ENCODE measurements at places on chromosomes 6 and 20.

DNA sequence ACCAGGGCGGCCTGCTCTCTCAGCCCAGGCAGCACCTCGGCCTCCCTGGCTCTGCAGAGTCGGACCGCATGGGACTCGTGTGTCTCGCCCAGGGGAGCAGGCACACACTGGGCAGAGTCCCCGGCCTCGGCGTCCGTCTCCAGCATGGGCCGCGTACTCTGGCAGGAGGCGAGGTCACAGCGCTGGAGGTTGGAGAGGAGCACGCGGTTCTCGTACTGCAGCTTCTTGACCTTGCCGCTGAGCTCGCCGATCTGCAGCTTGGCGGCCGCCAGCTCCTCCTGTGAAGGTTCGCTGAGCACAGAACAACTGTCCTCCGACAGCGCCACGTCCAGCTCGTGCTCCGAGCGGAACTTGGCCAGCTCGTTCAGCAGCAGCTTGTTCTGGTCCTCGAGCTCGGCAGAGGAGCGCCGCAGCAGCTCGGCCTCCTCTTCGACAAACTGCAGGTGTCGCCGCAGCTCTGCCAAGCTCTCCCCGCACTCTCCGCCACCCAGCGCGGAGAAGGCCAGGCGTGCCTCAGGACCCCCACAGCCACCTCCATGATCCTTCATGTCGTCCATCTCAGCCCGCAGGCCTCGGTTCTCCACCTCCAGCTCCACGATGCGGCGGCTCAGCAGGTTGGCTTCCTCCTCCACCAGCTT is 42.0 kb upstream of the DSN1 start:
- DNase-seq = no peak

GRCh38 chr20:51100617-51101016 is 77.7 kb upstream of the KCNG1 start:
- no peak for DNase-seq

DNA sequence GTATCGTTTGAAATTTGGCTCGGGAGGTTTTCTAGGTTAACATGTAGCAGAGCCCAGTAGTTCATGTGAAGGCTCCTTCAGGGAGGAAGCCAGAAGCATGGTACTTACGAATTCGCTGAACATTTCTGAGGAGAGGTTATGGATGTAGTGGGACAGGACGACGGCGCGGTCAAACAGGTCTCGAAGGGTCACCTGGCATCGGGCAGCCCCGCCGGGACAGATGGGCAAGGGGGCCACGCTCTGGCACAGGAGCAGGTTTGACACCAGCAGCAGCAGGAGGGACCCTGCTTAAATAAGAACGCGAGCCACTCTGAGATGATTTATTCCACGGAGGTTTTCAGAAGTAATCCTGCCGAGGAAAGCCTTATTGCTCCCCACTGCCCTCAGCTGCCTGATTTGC is 2.5 kb downstream of the PRL start:
- no peak for DNase-seq

- DNase-seq = no peak
Measured at GRCh38 chr20:17129089-17129488, 97.8 kb upstream of the PCSK2 start.

GRCh38 chr6:88895911-88896310 is 67.5 kb downstream of the RNGTT start:
- no peak for DNase-seq

GRCh38 chr20:63177134-63177784 is 38.7 kb downstream of the YTHDF1 start:
- no peak for DNase-seq

DNA sequence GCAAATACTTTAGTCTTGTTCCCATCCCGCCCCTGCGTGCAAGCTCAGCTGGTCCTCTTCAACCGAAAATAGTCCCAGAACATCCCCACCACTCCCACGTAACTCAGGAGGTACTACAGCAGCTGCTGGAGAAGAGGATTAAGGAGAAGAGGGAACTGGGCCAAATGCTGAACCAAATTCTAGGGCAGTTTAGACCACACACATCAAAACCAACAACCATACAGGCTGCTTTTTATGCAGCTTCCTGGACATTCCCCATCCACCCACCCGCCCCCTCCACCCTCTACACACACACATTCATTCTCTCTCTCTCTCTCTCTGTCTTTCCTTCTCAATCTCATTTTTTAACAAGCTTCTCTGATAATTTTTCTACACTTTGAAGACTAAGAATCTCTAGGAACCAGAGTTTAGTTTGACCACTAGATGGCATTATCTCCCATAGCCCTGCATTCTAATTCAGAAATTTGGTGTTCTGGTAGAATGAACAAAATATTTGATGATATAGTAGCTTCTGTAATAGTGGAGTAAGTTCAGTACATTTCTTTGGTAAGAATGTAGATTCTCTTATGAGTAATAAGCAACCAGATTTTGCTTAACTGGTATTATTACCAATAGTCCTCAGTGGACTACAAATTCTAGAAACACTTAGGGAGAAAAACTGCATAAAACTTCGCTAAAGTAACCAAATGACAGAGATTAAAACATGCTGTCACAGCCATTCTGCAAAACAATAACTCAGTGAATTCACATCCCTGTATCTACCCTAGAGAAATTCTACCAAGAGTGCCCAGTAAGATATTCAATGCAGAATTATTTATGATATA is 52.1 kb upstream of the BEND6 start:
- DNase-seq = no peak

- DNase-seq = no peak
Measured at GRCh38 chr6:138541823-138542481, 42.7 kb upstream of the NHSL1 start.

DNA sequence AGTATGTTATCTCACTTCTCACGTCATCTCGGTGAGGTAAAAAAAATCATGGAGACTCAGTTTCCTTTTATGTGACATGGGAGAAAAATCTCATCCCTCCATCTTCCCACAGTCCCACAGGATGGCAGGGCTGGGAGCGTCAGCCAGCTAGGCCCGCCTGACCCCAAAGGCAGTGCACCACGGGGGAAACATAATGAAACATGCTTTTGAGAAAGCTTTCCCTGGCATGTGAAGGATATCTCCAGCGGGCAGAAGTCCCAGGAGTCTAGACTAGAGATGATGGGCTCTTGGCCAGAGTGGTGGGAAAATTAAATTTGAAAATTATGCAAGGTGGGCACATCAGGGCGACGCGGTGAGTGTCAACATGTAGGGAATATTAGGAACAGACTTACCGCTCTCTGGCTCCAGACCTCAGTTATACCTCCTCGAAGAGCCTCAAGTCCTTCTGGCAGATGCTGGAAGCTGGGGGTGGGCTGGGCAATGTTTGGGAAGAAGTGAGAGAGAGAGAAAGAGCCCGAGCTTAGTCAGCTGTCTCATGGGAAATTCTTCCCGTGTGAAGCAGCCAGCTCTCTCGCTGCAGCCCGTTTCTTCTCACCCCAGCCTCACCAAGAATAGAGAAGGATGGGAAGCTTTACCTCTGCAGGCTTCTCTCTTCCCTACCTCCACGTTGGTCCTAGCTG is 52.3 kb downstream of the MOCS1 start:
- DNase-seq = no peak

- no peak for DNase-seq
Measured at GRCh38 chr20:37387519-37388269, 41.8 kb downstream of the SRC start.

- peak; percentile 53 for DNase-seq
Measured at GRCh38 chr20:62159839-62160238, 16.3 kb downstream of the SS18L1 start.

DNA sequence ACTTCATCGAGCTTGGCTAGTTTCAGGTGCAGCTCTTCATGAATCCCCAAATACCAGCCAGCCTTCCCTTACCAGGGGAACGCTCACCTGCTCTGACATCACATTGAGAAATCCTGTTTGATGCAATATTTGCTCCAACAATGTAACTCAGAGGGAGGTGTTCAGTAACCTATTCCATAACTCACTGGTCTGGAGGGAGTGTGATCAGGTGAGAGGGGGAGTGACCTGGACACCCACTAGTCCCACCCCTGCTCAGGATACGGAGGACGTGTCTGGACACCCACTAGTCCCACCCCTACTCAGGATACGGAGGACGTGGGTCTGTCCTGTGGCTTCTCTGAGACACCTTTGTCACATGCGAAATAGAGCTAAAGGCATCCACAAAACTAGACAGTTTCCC is 70.3 kb downstream of the HUS1B start:
- no peak for DNase-seq

GRCh38 chr20:46206992-46207549 is 89.0 kb downstream of the CD40 start:
- no peak for DNase-seq

DNA sequence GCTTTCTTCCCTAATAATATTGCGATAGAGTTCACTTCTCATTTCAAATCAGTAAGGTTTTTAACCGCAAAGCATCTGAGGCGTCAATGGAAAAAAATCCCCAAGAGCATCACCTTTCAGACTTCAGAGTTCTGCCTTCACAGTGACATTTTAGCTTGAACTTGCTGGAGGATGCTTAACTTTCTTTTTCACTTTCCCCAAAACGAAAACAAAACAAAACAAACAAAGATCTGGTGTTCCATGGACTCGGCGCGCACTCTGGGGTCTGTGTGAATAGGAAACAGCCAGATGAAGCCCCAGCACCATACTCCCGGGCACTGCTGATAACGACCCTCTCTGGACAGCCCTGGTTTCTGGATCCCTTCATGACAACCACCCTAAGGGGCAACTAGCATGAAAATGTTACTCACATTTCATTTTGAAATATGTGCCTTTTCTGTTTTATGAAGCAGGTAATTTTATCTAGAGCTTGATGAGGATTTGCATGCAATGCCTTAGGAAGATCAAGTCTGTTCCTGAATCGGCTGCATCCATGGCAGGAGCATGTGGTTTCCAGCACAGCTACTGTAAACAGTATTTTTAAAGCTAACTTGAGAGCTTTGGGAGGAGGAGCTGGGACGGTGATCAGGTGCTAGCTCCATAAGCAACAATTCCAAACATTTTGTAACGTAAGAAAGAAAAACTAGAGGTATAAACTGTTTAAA is 44.5 kb downstream of the RAMACL start:
- DNase-seq = no peak

DNA sequence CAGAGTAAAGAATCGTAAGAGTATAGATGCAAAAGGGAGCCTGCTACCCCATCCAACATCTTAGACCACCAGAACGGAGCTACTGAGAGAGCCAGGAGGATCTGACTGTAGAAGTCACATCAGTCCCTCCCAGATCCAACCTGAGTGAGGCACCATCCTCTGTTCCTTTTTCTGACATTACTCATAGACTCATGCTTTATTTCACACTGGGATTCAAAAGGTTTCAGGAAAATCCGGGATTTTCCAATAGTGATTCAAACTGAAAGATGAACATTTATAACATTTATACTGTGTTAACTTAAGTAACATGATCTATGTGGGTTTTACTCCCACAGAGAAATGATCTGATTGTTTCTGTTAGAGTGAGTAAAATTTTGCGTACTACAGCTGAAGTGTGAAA is 868.6 kb upstream of the GJE1 start:
- no peak for DNase-seq

DNA sequence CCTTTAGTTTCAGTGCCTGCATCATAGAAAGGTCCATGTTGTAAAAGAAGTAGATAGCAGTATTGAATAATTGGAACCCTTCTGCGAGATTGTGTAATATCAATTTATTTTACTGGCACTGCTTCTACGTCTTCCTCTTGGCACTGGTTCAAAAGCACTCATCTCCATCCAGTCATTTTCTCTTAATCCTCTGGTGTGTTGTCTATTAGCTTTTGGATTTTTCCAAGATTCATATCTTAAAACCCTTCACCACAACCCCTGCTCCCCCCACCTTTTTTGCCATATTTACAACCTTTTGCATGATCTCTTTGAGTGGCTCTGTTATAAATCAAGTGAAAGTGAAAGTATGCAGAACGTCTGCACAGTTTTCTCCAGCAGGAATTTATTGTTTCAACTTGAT is 76.6 kb upstream of the HSF2 start:
- no peak for DNase-seq

- peak; percentile 12 for DNase-seq
Measured at GRCh38 chr6:170087941-170088581, 202.8 kb downstream of the DLL1 start.

GRCh38 chr6:45462190-45463134 is 84.7 kb upstream of the SUPT3H start:
- no peak for DNase-seq

DNA sequence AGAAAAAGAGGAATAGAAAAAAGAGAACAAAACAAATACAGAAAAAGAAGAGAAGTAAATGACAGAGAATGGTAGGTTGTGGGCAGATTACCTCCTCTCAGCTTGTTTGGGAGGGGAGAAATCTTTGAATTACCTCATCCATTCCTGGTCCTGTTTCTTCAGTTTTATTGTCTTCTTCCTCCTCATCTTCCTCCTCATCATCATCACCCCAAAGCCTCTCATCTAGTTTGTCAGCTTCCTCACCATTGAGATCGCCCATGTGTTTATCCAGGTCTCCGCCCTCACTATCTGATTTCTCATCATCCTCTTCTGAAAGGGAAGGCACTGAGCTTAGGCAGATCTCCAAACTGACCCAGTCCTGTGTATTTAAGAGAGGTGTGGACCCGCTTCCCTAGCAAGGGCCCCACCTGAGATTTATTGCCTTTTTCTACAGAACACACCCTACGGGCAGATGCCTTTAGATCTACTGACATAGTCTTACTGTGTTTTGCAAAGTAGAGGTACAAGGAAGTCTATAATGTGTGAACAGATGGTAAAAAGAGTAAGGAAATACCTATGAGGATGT is 24.2 kb upstream of the LYRM2 start:
- DNase-seq = no peak

DNA sequence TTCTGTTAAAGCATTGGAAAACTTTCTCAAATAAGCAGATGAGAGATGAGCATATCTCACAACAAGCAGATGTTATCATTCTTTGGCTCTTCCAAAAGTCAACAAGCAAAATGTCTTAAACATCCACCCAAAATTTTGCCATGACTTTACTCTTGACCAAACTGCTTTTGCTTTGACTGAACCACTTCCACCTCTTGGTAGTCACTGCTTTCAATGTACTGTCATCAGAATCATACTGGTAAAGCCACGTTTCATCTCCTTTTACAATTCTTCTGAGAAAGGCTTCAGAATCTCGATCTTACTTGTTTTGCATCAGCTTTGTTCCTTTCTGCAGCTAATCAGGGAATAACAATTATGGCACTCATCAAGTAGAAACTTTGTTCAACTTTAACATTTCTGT is 498.5 kb upstream of the GJE1 start:
- DNase-seq = no peak

- no peak for DNase-seq
Measured at GRCh38 chr20:33812908-33813462, 1.8 kb downstream of the CHMP4B start.

DNA sequence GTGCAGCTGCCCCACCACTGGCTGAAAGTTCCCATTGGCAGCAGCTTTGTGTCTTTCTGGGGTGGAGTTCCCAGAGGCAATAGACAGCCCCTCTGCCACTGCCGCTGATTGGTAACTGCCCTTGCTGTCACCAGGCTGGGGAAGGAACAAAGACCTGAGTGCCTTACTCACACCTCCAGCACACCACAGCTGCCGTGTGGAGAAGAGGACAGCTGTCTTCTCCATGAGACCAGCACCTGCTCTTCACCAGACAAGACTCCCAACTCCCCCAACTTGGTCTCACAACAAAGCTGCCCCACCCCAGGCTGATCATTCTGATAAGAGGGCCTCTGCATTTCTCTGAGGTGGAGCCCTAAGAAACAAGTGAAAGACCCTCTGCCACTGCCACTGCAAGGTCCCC is 39.7 kb upstream of the PTCHD4 start:
- no peak for DNase-seq

GRCh38 chr20:43124241-43124640 is 65.5 kb downstream of the PTPRT start:
- no peak for DNase-seq

GRCh38 chr20:36180323-36180722 is 25.8 kb downstream of the EPB41L1 start:
- no peak for DNase-seq
